NCI-H748 treated with DMSO at 0.1 percent for 48 hours (cell line): ENCODE measurements at places on chromosomes 5 and 9.

DNA sequence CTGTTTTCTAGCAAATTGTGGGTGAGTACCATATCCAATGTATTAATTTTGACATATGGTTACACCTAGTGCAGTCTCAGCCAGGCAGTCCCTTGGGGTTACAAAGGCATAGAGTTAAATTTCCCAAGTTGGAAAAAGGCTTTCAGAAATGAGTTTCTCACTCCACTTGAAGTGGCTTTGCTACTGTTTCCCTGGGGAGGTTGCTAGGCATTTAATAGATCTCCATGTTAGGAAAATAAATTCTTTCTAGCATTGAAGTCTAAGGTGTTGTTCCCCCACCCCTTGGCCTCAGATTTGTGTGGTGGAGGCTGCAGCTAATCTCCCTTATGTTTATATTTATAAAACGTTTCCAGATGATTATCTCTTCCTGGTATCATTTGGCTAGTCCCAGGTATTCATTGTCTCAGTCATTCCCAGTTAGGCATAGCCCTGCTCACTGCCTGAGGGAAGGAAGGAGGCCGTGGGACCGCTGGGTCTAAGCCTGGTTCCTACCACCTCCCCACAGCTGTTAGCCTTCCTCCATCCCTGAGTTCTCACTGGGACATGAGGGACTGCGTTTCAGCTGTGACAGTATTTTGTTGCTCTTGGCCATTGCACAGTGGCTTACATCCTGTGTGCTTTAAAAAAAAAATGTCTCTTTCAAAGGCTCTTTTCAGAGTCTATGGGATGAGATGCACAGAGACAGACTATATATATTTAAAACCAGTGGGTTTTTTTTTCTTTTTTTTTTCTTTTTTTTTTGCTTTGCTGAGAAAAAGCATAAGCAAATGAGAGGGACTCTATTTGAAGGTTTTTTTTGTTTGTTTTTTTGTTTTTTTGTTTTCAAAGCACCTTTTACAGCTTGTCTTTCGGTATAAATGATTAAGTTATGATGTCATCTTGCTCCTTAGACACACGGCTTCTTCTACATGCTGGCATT, 121.5 kb downstream of the MAST4 start:
- peak; percentile 62 for DNase-seq

DNA sequence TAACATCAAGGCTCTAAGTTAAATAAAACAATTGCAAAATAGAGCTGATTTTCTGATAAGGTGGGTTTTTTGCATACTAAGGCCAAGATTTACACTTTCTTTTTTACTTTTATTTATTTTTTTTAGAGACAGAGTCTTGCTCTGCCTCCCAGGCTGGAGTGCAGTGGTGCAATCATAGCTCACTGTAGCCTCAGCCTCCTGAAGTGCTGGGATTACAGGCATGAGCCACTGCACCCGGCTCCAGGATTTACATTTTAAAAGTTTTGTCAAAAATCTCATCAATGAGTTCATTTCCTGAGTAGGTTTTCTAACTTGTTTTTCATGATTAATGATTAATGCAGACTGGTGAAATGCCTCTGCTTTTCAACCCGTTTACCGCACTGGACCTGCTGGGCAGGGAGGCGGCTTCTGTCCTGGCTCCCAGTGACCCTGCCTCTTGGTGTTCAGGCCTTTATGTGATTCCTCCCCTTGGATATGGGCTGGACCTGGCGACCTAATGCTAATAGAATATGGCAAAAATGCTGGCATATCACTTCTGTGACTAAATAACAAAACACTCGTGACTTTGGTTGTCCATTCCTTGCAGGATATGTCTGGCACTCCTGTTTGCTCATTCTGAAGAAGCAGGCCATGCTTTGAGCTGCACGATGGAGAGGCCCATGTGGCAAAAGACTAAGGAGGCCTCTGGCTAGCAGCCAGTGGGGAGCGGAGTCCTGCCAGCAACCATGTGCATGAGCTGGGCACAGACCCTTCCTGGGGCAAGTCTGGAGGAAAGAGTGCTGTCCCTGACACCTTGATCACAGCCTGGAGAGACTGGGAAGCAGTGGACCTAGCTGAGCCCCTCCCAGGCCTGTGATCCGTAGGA, 72.2 kb upstream of the PTCH1 start:
- no peak for DNase-seq

DNA sequence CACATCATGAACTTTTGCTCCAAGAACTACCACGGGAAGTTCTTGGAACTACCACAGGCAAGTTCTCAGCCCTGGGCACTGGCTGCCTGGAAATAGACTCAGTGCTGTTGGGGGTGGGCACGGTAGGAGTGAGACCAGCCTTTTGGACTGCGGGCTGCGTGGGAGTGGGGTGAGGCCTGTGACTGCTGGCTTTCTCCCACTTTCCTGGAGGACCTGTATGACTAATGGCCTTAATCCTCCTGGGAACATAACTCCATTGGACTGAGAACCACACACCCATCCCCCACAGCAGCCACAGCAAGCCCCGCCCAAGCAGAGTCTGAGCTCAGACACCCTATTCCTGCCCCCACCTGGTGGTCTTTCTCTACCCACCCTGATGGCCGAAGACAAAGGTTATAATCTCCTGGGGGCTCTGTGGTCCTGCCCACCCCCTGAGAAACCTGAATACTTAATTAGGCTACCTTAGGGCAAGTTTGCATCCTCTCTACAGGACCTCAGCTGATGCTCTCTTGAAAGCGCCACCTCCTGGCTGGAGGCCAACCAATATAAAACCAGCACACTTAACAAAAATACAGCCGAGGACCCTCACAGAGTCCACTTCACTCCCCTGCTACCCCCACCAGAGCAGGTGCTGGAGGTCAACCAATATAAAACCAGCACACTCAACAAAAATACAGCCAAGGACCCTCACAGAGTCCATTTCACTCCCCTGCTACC, 112.6 kb downstream of the CACNA1B start:
- no peak for DNase-seq

DNA sequence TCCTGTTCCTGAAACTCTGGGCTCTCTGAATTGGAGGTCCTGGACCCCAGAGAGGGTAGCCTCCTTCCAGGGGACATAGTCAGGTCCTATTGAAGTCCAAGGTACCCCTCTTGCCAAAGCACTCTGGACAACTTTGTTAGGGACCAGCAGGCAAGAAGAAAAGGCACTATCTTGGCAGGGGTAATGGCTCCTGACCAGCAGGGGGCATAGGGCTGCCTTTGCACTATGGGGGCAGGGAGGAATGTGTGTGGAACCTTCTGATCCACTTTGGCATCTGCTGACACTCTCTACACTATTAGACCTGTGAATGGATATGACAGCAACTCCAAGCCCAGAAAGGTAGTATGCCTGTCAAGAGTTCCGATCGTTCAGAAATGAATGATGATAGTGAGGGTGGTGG, 179.0 kb upstream of the CD180 start:
- no peak for DNase-seq

GRCh38 chr9:135724186-135724787, 22.3 kb downstream of the KCNT1 start:
- DNase-seq: no peak

DNA sequence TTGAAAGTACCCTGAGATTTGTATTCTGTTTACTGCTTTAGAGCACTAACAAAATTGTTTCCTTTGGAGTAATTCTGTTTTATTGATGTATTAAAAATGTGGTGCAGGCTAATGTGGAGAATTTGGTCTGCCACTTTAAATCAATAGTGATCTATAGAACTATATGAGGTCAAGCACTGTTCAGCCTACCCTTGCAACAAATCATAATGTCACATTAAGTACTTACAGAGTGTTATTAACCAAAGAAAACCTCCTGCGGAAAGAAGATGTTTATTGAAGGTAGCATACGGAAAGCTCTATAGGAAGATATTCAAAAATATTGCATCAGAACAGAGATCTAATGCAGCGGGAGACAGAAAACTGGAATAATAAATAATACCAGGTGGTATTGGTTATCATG, 865.0 kb upstream of the TYRP1 start:
- DNase-seq: no peak
